ENCODE measurements at places on chromosomes 12 and 14.

- DNase-seq, result no peak
These were observed 877 bp downstream of the BAG5 start for GRCh38 chr14:103561381-103562178.

GRCh38 chr12:39605501-39605900 is 14.1 kb downstream of the ABCD2 start:
- no peak for DNase-seq

DNA sequence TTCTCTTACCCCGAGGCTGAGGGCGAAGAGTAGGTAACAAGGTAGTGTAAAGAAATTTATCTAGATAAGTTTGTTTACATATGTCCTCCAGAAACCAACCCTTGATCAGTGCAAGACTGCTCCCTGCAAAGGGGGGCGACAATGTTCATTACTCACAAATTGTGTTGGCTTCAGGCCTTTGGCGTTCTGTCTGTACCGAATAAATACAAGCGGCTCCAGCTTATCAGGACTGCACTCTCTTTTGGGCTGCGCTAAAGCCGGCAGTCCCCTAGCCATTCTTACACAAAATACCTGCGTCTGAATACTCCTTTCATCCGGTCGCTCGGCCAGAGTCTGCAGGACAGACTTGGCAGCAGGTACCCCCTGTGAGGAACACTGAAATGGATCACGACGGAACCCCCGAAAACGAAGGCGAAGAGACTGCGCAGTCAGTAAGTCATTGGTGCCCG is 116.4 kb downstream of the PPHLN1 start:
- DNase-seq, result no peak

DNA sequence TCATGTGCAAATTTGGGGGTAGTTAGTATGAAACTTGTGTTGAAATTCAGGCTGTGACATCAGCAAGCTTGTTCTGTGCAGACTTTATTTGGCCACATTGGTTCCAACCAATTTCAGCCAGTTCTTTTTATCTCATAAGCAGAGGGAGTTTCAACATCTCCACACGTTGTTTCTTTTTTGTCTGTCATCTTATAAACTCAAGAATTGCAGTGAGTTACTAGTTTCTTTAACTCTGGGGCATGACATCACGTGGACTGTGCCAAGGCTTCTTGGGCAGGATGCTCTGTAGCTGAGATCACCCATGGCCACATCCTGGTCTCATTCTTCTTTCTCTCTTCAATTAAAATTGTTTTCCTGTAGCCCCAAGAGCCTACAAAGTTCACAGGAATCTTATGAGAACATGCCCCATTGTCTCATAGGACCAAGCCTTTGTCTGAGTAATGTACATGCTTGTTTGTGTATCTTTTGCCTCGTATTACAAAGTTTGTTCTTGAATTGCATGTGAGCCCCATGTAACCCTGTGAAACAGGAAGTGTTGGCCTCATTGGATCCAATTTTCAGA is 982.0 kb upstream of the TMEM132C start:
- DNase-seq, result no peak

GRCh38 chr14:91420686-91421085 is 3.1 kb upstream of the CCDC88C start:
- no peak for DNase-seq

DNA sequence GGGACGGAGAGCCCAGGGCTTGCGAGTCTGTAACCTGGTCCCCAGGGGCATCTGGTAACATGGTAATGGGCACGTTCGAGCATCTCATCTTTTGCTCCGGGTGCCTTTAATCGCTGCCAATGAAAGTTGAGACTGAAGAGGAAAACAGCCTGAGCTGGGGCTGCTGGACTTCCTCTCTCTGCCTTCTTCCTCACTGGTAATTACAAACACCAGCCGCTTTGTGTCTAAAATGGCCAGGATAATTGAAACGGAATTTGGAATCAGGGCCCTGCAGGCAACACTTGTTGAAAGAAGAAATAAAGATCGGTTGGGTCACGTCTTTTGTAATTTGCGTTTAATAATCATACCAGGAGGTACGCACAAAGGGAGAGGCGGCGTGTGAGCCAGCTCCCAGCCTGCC is 51.5 kb upstream of the GPATCH2L start:
- DNase-seq, result no peak

- DNase-seq, result no peak
These were observed 559.0 kb downstream of the GALC start for GRCh38 chr14:87434011-87434410.

- no peak for DNase-seq
These were observed 140.4 kb downstream of the SLC35F4 start for GRCh38 chr14:57725399-57726077.

GRCh38 chr12:26488351-26488750 is 293.0 kb downstream of the SSPN start:
- DNase-seq, result no peak

DNA sequence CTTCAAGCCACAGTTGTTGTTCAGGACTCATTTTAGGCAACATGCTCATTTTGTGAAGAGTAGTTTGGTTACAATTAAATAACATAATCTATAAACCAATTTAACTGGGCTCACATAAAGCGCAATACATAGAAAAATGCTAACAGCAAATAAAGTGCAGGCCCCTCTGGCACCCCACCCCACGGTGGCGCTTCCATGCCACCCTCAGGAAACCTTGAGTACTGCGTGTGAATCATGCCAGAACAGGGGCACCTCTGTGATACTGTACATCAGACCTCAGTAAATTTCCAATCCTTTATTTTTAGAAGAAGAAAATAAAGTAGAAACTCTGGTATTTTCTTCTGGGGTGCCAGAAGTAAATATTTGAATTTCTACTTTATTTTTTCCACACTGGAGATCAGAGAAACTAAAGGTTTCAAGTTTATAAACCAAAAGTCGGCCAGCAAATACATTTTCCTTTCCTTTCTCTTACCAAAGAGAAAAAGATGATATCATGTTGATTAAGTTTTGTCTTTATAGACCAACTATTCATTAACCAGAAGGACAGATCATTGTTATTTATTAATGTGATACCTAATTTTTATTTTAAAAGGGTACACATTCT is 316.8 kb downstream of the PAWR start:
- no peak for DNase-seq

GRCh38 chr12:117836999-117837736 is 131.6 kb downstream of the KSR2 start:
- DNase-seq, result peak; percentile 75

DNA sequence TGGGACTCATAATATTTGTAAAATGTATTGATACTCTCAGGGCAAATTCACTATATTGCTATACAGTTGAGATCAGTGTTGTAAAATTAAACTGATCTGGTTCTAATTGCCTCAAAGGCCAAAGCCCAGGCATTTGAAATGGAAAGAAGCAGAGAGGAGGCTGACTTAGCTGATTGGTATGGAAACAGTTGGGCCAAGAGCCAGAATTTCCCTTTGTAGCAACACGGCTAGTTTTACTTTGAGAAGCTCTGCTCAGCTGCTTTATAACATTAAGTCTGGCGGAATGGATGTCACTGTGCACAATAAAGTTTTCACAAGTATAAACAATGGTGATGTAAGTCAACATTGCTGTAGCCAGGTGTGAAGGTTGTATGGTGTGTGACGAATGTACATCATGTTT is 186.4 kb downstream of the MSRB3 start:
- no peak for DNase-seq

DNA sequence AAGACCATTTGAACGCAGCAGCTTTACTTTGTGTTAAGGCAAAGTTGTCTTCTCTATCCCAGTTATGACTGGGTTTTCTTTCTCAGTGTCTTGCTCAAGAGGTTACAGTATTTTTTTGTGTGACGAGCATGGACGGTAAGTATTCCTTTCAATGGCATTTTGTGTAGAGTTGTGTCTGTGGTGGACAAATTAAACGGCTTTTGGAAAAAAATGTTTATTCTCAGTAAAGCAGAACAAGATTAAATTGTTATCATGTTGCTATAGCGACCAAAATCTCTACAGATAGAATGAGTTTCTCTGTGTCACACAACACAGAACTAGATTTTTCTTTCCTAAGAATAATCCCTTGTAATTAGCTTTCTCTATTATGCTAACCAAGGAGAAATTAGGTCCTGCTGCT is 417.1 kb downstream of the AEBP2 start:
- DNase-seq, result no peak

GRCh38 chr12:128450810-128451209 is 183.8 kb downstream of the TMEM132C start:
- no peak for DNase-seq

GRCh38 chr12:56188778-56189098 is 545 bp downstream of the SMARCC2 start:
- no peak for DNase-seq

DNA sequence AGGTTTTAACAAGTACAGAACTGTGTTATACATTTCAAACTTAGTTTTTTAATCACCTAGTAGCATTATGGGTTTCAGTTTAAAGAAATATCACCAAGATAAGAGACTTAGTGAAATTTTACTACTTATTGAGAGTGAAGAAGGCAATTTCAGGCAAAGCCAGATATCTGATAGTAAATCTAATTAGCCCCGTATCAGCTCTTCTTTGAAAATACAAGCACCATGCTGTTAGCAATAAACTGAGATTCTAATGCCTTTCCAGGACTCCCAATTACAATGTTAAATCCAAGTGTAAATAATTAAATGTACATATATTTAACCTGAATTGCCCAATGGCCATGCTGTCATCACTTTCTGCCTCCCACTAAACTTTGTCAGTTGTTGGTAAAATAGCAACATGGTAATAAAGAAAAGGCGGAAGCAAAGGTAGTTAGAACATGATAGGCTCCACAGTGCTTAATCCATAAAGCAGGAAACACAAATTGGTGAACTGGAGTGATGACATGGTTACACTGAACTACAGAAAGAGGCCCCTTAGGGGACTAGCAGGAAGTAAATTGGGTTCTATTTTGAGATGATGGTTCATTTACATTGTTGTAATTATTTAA is 646.1 kb downstream of the C12orf50 start:
- no peak for DNase-seq

GRCh38 chr12:113291586-113291985 is 43.3 kb downstream of the SLC8B1 start:
- DNase-seq, result no peak

- no peak for DNase-seq
These were observed 56.0 kb downstream of the DCAF5 start for GRCh38 chr14:69096781-69097475.

DNA sequence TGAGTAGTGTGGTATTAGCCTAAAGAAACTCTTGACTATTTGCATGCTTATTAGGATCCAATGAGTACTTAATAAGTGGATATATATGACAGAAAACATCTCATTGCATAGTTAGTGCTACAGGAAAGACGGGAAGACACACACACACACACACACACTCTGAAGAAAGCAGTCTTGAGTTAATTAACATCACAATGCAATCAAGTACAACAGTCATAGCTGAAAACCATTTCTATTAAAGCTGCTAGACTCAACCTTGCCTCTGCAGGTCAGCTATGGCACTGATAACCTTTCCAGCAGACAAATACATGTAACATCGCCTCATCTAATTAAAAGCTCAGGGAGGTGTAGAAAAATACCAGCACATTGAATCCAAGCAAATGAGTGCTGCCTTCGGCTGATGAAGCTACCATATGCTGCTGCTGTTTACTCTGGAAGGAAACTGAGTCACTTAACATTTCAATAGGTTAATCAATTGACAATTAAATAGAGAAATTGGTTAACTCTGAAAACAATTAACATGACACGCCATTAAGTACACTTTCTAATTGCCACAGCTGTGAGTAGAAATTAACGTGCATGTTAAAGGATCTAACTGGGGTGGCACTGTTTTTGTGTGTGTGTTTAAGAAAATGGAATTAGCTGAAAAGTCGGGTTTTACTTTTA is 93.2 kb upstream of the OTX2 start:
- no peak for DNase-seq
